ENCODE measurements at places on chromosomes 3 and 15.
A peak's percentile ranks its signal among the peaks of the same experiment; 100 is the strongest.

GRCh38 chr3:157618075-157618760 lies 115.0 kb upstream of the VEPH1 start:
- DNase-seq = no peak

GRCh38 chr3:14303336-14304100 lies 98.9 kb upstream of the SLC6A6 start:
- no peak for DNase-seq

- DNase-seq = no peak
Measured at GRCh38 chr15:90067953-90068606, 34.2 kb downstream of the IDH2 start.

- peak; percentile 54 for DNase-seq
Measured at GRCh38 chr15:29528276-29528675, 258.7 kb upstream of the NSMCE3 start.

DNA sequence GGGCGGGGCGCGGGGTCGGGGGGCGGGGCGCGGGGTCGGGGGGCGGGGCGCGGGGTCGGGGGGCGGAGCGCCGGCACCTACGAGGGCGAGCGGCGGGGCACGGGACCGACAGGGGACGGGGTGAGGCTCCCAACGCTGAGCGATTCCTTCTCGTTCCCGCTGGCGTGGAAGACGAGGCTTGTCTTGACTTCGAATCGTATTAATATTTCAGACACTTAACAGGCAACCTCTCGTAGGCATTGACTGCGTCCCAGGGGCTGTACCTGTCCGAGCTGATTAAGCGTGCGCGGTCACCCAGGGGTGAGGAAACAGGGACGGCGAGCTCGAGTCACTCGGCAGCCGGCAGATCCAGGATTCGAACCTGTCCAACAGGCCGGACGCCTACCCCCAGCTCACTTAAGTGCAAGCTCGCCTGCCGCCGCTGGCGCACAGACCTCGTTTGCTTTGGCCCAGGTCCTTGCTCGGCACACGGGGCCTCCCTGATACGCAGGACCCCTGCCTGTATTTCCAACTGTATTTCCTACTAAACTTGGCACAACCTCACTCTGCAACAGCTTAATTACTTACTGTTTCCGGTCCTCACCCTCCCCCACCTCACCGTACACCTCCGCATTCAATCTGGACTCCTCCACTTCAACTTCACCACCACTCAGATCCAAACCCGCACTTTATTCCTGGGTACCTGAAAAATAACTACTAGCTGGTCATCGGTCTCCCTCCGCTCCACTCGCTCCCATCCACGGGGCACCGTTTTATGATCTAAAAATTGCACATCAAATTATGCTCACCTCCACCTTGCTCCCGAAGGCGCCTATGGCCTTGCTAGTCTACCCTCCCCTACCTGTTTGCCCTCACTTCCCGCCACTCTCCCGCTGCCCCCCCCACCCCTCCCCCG lies 722 bp upstream of the ZXDC start:
- peak; percentile 70 for DNase-seq

- peak; percentile 93 for DNase-seq
Measured at GRCh38 chr3:9399746-9400145, 2.3 kb downstream of the SETD5 start.

- peak; percentile 45 for DNase-seq
Measured at GRCh38 chr3:71310359-71310979, 273.1 kb downstream of the FOXP1 start.

DNA sequence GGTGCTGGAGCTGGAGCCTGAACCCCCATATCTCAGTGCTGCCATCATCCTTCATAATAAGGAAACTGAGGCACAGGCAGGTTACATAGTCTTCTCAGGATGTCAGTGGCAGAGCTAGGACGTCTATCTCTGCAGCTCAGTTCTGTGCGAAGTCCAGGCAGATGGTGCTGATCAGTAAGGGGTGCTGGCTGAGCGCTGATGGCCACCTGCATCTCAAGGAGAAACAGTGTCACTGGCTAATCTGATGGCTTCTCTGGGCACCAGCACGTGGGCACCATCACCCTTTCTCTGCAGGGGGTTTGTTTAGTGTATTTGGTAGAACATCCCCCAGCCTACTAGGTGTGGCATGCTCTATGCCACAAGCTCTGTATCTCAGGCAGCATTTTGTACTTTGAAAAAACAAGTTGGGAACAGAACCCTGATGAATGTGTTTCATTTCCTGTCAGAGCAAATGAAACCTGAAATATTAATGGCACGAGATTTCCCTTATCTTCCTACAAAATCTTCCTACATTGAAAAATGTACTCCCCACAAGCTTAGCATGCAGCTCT lies 35.1 kb downstream of the APBA2 start:
- no peak for DNase-seq

- DNase-seq = no peak
Measured at GRCh38 chr3:72679540-72680198, 168.6 kb downstream of the SHQ1 start.

DNA sequence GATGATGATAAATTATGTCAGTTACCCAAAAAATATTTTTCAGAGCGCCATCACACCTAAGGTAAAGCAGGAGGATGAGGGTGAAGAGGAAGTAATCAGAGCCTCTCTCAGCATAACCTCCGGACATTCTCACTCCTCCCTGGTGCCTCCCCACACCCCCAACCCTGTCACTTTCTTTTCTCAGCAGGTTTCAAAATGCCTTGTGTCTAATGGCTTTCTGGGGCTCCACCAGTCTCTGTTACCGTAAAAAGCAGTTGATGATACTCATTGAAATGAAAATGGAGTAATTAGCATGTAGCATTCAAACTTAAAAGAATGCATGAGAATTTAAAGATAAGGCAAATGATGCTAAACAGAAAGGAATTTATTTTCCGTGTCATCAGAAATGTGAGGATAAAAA lies 180.0 kb downstream of the ERC2 start:
- DNase-seq = no peak
